ENCODE measurements at places on chromosomes 6 and 20. TPM values are rescaled to one million over a fixed set of nuclear protein-coding genes. Genes with fewer than 3 reads are reported as not detected.

TRIM15 gene
- total RNA-seq: not detected

GPR63 gene
- total RNA-seq: 1.3 TPM

CDSN gene
- not detected for total RNA-seq

TULP1 gene
- total RNA-seq: not detected

ADGRF1 gene
- total RNA-seq: not detected

ZC2HC1B gene
- total RNA-seq: not detected

LHFPL5 gene
- not detected for total RNA-seq

GRM1 gene
- not detected for total RNA-seq

CAP2 gene
- total RNA-seq: 58.4 TPM

NHSL1 gene
- 7.4 TPM for total RNA-seq

TBC1D7 gene
- total RNA-seq: 7.7 TPM

Data from gastroesophageal sphincter (tissue), 4 donors.